ENCODE measurements at places on chromosomes 11 and 22.

DNA sequence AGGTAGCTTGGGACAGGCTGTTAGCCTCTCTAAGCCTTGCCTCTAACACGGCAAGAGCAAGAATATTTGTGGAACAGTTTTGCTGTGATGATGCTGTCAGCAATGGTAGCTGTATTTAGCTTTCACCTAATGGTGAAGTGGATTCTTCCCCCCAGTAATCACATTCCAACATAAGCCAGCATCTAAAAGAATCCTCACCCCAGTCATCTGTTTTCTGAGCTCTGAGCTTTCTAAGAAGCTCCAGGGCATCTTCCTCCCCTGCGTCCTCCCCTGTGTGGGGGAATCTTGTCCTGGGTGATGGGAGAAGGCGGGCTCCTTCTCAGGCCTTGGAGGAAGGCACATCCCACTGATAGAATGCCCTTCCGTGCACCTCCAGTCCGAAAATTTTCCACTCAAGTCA lies 367.6 kb downstream of the BRD1 start:
- DNase-seq, result no peak

DNA sequence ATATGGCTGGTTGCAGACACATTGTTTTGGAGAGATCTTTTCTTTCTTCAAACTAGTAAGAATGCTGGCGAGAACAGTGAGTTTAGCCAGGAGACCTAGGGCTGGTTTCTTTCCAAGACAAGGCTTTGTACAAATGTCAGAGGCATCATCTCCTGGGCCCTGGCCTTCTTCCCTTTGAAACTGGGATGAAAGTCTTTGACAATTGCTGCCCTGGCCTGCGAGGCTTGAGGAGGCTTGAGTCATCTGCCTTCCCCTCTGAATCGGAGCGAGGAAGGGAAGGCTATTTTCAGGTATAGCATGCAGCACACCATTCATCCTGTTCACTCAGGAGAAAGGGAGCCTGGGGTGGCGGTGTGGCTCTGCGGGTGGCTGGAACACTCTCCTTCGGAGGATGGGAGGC lies 21.5 kb upstream of the PARVG start:
- DNase-seq, result no peak

- no peak for DNase-seq
Measured at GRCh38 chr11:130051082-130051481, 18.6 kb upstream of the APLP2 start.

DNA sequence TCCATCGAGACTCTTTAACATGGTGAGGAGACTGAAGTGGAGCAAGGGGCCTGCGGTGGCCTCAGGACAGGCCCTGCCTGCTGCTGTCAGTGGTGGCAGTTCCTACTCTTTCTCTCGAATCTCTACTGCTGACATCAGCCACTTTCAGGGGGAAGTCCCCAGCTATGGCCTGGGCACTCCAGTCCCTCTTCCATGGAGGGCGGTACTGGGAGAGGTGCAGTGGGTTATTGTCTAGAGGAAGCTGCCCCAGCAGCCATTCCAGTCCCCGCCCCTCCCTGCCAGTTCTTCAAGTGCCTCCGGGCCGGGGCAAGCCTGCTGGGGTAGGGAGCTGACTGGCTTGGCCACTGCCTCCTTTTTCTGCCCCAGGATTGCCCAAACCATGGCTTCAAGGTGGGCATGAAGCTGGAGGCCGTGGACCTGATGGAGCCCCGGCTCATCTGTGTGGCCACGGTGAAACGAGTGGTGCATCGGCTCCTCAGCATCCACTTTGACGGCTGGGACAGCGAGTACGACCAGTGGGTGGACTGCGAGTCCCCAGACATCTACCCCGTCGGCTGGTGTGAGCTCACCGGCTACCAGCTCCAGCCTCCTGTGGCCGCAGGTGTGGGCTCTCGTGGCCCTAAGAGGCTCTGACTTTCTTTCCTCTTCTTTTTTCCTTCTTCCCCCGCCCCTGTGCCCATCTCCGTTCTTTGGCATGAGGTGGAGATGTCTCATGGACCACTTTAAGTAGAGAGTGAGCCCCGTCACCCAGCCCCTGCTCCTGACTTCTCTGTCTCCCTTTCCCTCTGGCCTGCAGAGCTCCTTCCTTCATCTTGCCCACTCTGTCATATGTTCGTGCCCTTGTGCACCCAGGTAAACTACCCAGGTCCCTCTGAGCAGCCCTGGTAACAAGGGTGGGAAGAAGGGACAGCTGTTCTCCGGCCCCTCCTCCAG lies 13.7 kb downstream of the CHADL start:
- DNase-seq, result no peak

- no peak for DNase-seq
Measured at GRCh38 chr11:62850911-62851806, 11.8 kb upstream of the WDR74 start.

Data from activated CD4-positive, CD25-positive, alpha-beta regulatory T cell treated with anti-CD3 and anti-CD28 coated beads, Interleukin-2, amount 50 U/mL, for 16 hours (primary cell).